Right ventricle myocardium inferior (tissue), 1 donor: ENCODE measurements at places on chromosomes 5 and 9.

DNA sequence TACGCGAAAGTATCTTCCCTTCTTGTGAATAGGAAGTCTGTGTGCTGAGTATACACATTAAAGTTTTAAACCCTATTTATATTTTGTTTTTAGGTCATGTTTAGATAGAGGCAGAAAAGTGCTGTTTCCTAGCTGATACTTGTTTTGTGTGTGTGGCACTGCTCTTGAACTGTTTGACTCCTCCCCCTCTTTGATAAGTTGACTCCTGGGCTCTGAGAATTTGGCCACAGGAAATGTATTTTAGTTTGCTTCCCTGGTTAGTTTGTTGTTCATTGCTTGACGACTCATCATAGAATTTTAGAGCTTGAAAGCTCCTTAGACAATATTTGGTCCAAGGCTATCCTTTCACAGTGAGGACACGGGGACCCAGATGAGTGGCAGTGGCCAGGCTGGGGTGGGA lies 2.0 kb upstream of the CDC14B start:
- no peak for DNase-seq

DNA sequence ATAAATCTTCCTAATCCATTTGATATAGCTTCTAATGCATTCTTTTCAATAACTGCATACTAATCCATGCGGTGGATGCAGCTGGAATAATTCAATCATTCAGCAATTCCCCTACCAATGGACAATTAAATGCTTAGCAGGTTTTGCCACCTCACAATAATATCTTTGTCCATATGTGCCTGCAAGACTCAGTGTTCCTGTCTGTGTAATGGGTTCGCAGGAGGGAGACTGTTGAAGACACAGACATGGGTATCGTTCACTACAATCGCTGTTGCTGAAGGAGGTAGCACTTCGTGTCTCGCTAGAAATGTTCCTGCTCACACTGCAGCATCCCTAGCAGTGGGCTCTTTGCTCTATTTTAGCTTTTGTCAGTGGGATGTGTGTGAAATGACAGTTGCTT lies 214.4 kb downstream of the MED10 start:
- DNase-seq = no peak

DNA sequence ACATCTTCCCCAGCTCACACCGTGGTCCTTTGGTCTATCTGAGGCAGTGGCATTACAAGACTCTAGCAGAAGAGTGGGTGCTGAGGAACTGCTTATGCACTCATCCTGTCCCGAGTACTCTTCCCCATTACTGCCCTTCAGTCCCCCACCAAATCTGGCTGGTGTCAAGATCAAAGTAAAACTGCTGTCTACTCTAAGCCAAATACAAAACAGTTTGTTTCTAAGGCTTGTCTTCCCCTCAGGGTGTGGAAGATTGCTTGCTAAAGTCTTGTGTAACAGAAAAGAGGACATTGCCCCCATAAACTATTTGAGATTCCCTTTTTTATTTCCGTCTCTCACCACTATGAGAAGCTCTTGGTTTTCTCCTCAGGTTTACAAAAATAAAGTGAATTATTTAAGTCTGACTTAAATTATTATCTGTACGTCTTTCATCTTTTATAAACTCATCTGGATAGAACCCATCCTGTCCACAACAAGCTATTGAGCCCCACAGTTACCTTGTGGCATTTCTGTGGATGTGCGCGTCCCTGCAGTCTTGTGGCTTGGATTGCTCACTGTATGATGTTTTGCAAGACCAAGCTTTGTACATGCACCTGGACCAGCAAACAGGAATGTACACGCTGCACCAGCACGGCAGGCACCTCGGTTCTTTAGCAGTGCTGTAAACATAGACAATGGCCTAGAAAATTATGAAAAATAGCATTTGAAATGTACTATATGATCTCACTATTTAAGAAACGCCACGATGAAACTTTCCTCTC lies 61.0 kb downstream of the CYSTM1 start:
- no peak for DNase-seq

- DNase-seq = no peak
These were observed 42.8 kb downstream of the ACO1 start for GRCh38 chr9:32427111-32427873.

DNA sequence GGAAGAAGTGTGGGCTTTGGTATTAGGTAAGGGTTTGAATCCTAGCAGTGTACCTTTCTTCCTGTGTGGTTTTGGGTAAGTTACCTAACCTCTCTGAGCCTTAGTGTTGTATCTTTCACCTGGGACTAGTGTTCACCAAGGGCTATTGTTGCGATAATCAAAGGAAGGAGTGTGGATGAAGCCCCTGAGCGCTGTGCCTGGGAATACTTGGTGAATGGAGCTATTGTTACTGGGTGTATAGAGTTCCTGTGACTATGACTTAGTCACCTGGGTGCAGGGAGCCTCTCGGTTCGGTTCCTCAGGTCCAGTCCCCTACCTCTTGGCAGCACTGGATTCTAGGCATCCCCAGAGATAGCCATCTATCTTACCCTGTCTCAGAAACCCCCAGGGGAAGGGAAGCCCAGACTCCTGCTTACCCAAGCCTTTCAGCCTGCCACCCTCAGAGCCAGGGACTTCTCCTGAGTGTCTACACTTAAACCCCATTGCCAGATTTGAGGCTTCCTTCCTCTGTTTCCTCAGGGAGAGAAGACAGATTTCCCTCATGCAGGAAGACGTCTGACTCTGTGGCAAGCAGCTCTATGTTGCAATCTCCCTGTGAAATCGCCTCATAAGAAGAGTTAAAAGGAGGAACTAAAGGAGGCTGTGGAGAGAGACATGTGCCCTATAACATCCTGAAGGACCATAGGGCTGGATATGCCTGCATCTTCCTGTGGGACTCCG lies 181.0 kb upstream of the PITX1 start:
- DNase-seq = no peak

- DNase-seq = no peak
These were observed 217.7 kb upstream of the TBCA start for GRCh38 chr5:77993855-77994318.

DNA sequence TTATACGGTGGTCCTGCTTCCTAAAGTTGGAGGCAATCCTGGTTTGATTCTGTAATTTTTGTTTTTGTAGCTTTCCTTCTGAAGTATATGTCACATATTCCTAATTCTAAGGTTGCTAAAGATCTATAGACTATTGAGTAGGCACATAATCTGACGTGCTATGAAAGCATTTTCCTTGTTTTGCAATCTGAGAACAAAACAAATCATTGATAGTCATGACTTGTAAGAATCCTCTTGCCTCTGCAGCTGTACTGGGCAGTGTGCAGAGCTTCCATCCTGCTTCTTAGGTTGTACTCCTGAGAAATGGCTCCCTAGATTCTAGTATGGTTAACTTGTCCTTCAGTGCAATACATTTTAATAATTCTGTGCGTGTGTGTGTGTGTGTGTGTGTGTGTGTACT lies 35.4 kb downstream of the SEMA6A start:
- no peak for DNase-seq

DNA sequence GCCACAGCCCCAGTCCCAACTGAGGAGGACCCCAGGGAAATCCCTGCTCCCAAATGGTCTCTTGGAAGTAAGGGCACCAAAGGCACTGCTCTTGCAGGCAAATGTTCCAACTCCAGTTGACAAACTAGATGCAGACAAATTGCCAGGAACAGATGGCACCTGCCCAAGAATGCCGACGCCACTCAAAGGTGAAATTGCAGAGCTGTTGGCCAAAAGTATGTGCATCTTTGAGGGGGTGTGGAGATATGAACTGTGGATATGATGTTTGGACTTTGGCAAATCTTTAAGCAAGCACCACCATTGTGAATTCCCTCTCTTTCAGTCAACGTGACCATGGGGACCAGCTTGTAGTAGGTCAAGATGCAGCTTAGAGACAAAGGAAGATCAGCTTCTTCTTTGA lies 12.0 kb upstream of the CPLX2 start:
- no peak for DNase-seq

- DNase-seq = no peak
These were observed 3.1 kb downstream of the KCTD16 start for GRCh38 chr5:144173766-144174165.

GRCh38 chr5:115602591-115603125 lies 379 bp upstream of the TICAM2 start:
- no peak for DNase-seq

- DNase-seq = no peak
These were observed 51.1 kb downstream of the ECPAS start for GRCh38 chr9:111433082-111433481.

DNA sequence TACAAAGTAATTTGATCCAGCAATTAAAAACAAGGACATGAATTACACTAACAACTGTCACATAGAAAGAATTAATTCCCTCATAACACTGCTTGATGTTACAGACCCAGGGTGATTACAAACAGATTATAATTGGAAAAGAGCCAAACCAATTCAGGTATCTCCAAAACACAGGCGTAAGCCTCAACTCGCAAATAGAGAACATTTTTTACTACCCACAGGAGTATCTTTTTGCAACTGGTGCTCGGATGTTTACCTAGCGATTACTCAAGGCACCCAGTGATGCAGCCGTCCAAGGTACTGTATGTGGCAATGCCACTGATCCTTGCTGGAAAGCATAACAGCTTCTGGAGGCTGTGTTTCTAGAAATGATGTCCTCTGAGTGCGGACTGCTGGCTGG lies 386.1 kb upstream of the KIF2A start:
- no peak for DNase-seq

GRCh38 chr5:157690690-157691433 lies 19.5 kb downstream of the C5orf52 start:
- DNase-seq = no peak

DNA sequence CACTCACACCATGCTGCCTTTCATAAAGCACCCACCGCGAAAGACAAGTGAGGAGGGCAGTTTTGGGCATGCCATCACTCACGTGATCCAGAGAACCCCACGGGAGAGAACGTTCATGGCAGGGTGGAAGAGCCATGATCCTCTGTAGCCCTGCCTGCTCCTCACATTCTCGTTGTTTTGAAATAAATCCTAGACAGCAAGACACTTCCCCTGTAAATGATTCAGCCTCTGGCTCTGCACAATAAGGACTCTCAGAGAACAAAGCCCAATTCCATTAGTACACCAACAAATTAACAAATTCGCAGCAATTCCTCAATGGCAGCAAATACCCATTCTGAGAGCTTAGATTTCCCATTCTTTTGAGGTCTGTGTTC lies 71.5 kb downstream of the WNK2 start:
- peak; percentile 6 for DNase-seq

- DNase-seq = no peak
These were observed 14.9 kb upstream of the TMEM252 start for GRCh38 chr9:68555437-68556150.

DNA sequence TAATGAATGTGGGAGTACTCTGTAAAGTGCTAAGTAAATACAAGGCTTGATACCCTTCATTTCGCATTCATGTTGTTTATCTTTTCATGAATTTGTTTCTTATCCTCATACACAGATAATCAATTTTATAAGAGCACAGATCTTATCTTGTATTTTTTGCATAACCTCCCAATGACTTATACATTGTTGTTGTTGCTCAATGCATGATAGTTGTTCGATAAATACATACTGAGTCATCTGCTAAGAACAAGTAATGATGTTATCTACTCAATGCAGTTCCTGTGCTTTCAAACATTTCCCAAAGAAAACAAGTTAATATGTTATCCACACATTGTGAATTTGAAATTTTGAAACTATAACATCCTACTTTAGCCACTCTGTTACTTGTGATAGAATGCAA lies 60.7 kb downstream of the TAF11L14 start:
- no peak for DNase-seq

GRCh38 chr9:14279671-14280070 lies 34.3 kb downstream of the NFIB start:
- DNase-seq = no peak

- DNase-seq = no peak
These were observed 90.1 kb upstream of the PITX1 start for GRCh38 chr5:135124128-135124527.

- no peak for DNase-seq
These were observed 400.7 kb downstream of the PSAT1 start for GRCh38 chr9:78697618-78698017.

GRCh38 chr9:131276094-131276888 lies at the start of gene FAM78A:
FAM78A (minus strand) TSS chr9:131276510; CDS start chr9:131276179, 331 bp downstream.
- DNase-seq = peak; percentile 95

- DNase-seq = no peak
These were observed 23.3 kb downstream of the ENC1 start for GRCh38 chr5:74617202-74617601.

- DNase-seq = no peak
These were observed 30.4 kb upstream of the DENND1A start for GRCh38 chr9:123960366-123960765.

DNA sequence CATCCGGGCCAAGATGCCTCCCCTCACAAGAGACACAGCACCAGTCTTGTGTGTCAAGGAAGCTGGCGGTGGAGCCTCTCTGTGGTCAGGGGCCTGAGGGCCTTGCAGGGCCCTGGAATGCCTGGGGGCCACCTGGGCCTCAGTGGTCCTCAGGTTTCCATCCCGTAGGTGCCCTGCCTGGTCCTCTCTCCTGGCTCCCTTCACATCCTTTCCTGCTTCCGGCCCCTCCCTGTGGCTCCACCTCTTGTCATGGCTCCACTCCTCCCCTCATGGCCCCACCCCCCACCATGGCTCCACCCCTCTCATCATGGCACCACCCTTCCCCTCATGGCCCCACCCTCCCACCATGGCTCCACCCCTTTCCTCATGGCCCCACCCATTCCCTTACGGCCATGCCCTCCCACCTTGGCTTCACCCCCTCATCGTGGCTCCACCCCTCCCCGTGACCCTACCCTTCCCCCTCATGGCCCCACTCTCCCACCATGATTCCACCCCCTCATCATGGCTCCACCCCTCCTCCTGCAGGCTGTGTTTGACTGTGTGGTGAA lies 175.8 kb downstream of the CACNA1B start:
- DNase-seq = no peak

- no peak for DNase-seq
These were observed 103.0 kb downstream of the PCSK5 start for GRCh38 chr9:75993434-75993833.

DNA sequence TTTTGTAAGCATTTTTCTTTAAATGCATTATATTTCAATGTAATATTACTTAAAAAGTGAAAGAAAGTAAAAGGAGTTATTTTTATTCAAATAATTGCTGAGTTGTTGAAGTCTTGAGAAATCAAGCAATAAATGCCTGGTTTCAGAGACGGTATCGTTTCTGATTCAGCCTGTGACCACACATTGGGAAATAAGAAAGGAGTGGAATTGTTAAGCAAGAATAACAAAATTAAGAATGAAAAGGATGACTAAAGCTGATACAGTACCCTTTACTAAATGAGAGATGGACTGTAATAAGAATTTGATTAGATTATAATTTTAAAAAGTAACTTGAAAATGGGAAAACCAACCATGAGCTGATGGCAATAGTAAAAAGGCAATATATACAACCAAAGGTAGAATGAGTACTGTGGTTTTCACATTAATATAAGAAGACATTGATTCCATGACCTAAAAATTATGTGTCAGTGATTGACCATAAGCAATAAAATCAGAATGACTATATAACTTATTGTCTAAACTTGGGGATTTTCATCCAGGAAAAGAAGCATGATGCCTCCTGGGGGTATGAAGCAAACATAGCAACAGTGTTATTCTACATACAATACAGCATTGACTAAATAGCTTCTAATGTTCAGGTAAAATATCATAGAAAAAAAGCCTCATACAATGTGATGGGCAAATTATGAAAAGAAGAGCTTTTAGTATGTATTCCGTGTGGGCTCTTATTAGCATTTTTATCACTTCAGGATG lies 101.9 kb upstream of the PRDM9 start:
- DNase-seq = no peak

GRCh38 chr9:117135501-117136098 lies 279.3 kb downstream of the ASTN2 start:
- no peak for DNase-seq
